NB4 (cell line): ENCODE measurements at places on chromosomes 12 and 14.

- DNase-seq, result no peak
Observed at GRCh38 chr14:60233251-60233650, 15.8 kb upstream of the PPM1A start.

DNA sequence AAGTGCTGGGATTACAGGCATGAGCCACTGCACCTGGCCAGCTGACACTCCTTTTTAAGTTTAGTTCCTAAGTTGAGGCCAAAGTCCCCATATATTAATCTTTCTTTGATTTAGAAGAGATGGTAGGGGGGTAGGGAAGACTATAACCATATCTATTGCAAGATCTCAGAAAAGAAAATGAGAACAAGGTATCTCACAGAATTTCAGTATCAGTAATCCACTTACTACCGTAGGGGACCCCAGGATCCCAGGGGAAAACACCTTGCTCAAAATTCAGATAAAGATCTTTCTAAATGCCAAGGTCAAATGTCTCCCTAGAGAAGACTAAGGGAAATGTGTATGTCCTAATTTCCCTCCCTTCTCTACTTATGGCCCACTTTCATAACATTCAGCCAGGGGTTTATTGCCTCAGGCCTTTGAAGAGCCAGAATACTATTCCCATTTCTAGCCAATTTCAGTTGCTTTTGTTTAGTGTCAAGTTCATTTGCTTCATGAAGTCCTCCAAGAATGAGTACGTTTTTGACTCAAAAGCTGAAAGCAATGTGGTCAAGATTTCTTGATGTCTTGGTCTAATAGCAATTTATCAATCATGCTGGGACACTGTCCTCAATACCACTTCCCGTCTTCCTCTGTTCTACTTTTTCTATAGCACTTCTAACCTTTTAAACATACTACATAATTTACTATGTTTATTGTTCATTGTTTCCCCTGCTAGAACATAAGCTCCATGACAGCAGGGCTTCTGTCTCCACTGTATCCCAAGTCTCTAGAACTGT lies 86.3 kb downstream of the DCAF5 start:
- DNase-seq, result no peak

GRCh38 chr14:68951035-68951797 lies 27.9 kb downstream of the ACTN1 start:
- peak; percentile 84 for DNase-seq

GRCh38 chr12:109630815-109631214 lies 57.2 kb downstream of the MVK start:
- no peak for DNase-seq

GRCh38 chr12:76337583-76337982 lies 10.6 kb downstream of the BBS10 start:
- DNase-seq, result no peak

GRCh38 chr14:29518335-29518734 lies 409.3 kb downstream of the PRKD1 start:
- DNase-seq, result no peak

DNA sequence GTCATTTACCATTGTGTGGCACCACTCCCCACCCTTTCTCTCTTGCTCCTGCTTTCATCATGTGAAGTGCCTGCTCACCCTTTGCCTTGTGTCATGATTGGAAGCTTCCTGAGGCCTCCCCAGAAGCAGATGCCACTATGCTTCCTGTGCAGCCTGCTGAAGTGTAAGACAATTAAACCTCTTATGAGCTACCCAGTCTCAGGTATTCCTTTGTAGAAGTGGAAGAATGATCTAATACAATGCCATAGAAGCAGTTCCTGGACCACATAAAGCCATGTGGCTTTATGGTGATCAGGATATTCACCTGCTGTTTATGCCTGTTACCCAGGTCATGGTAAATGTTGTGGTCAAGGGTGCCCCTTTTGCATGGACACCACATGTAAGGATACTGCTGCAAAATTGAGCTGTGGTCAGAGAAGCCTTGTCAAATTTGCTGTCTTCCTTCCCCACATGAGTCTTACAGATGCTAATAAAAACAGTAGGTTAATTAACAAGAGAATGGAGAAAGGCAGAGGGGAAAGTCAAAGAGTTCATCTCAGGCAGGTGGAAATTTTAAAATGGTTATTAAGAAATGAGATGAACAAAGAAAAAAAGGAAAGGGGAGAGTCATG lies 112.8 kb upstream of the IFNG-AS1 start:
- no peak for DNase-seq

GRCh38 chr12:104466709-104467345 lies 10.1 kb downstream of the CHST11 start:
- DNase-seq, result no peak

DNA sequence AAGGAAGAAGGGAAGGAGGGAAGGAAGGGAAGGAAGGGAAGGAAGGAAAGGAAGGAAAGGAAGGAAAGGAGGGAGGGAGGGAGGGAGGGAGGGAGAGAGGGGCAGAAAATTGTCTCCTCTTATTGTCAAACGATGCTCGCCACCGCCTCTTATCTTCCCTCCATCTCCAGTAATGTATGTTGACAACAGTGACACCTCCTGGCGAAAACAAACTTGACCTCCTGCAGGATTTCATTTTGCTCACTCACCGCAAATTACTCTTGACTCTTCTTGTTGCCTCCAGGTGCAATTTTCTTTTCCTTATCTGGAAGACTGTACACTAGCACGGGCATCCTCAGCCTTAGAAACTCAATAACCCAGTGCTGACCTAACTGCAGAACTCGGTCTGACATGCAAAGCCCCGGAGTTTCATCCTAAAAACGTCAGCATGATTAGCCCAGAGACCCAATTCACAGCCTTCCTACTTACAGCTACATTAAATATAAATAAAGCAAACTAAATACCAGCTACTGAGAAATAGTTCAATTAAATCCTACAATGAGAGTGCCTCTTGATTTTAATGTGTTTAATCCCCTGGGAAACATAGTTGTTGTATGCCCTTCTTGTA lies 512.4 kb upstream of the TMPO start:
- DNase-seq, result peak; percentile 72

DNA sequence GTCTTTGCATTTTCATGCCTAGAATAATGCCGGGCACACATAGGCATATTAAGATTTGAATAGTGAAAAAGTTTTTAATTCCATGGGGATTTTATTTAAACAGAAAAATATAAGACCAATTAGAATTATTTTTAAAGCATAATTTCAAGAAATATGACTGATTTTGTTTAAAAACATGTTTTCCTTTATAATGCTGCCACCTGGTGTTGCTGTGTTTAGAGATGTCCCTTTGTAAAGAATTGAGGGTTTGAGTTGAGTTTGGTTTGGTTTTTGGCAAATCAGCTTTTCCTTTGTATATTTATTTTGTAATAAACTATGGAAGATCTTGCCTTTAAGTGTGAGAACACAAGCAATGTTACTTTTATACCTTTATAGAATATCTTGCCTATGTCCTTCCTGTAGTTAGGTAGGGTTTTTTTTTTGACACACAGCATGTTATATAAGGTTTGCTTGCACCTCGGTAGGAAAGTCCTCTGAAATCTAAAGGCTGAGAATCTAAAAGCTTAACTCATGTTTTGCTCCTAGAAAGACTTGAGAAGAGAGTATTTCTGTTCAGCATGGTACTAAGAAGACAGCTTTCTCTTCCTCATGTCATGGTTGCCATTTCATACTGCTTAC lies 31.4 kb upstream of the SNAPC1 start:
- DNase-seq, result peak; percentile 28

GRCh38 chr12:3158851-3159465 lies 81.8 kb downstream of the TSPAN9 start:
- DNase-seq, result no peak

DNA sequence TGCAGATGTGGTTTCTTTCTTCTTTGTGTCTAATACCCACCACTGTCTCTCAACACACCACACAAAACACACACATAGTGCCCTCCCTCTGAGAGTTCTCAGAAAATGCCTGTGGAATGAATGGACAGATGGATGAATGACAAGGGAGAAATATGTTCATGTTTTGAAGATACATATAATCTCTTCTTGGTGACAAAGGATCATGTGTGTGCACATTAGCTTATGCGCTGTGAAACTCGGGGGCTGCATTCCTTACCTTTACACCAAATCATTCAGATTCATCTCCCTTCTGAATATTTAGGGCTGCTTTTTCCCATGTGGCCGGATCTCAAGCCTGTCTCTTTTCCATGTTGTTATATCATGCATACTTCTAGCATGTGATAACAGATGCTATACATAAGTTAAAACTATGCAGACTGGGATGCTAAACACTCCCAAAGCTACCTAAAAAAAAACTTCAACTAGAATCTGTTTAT lies 111.4 kb downstream of the EPS8 start:
- no peak for DNase-seq

GRCh38 chr12:12486661-12487240 lies 75.9 kb downstream of the DUSP16 start:
- peak; percentile 11 for DNase-seq

- DNase-seq, result no peak
Observed at GRCh38 chr12:15497671-15498292, 175.5 kb downstream of the PTPRO start.

- DNase-seq, result no peak
Observed at GRCh38 chr12:47317175-47317915, 237.6 kb upstream of the AMIGO2 start.

- peak; percentile 88 for DNase-seq
Observed at GRCh38 chr12:131454418-131455217, 256.3 kb upstream of the SFSWAP start.

- DNase-seq, result no peak
Observed at GRCh38 chr12:31035967-31036665, 37.5 kb upstream of the DDX11 start.

- peak; percentile 48 for DNase-seq
Observed at GRCh38 chr12:14873440-14874185, 12.0 kb downstream of the MGP start.

DNA sequence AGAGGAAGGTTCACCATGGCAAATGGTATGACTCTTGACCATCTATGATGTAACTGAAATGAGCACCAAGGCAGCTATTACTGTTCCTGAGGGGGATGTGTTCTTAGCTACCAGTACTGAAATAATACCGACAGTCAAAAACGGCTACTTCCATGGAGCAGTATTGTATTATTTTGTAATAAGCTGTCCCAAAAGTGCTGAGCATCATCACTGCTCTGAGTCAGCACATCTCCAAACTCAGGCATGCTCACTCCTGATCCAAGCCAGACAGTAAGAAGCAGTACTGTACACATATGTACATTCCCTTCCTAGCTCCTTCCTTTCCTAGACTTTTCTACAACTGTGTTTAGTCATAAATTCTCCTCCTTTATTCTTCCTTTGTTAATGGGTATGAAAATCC lies 8.6 kb downstream of the VTI1B start:
- no peak for DNase-seq

DNA sequence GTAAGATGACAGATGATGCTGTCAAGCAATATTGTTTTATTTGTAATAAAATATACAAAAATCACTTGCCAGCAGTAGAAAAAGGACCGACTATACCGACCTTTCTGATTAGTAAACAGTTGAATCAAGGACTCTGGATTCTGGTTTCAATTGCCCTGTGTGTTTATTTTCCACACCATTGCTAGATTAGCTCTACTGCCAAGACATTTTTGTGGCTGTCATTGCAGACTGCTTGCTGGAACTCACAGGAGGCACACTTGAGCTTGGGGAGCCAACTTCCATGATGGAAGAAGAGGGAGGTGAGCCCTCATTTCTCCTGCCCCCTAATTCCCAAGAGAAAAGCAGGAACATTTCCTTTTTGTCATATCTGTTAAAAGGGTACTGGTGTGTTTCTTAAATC lies 51.3 kb downstream of the MAPKAPK5 start:
- no peak for DNase-seq

- DNase-seq, result peak; percentile 73
Observed at GRCh38 chr14:92600318-92601053, 86.9 kb downstream of the RIN3 start.
